ENCODE measurements at places on chromosomes 12 and 14. TPM values are rescaled to one million over a fixed set of nuclear protein-coding genes. Genes with fewer than 3 reads are reported as not detected.

The ACSS3 gene
- total RNA-seq, result not detected

The AP1G2 gene
- 137 TPM for total RNA-seq

The SDR9C7 gene
- not detected for total RNA-seq

The INHBC gene
- total RNA-seq, result not detected

The SLC2A14 gene
- total RNA-seq, result not detected

The RPGRIP1 gene
- total RNA-seq, result not detected

The AQP2 gene
- total RNA-seq, result not detected

The SYCP3 gene
- total RNA-seq, result 0.44 TPM

The MYF6 gene
- not detected for total RNA-seq
